ENCODE measurements at places on chromosomes 6 and 20. TPM values are rescaled to one million over a fixed set of nuclear protein-coding genes. Genes with fewer than 3 reads are reported as not detected.

LBP gene
- total RNA-seq: not detected

ZNF334 gene
- total RNA-seq: 3.7 TPM

DNA sequence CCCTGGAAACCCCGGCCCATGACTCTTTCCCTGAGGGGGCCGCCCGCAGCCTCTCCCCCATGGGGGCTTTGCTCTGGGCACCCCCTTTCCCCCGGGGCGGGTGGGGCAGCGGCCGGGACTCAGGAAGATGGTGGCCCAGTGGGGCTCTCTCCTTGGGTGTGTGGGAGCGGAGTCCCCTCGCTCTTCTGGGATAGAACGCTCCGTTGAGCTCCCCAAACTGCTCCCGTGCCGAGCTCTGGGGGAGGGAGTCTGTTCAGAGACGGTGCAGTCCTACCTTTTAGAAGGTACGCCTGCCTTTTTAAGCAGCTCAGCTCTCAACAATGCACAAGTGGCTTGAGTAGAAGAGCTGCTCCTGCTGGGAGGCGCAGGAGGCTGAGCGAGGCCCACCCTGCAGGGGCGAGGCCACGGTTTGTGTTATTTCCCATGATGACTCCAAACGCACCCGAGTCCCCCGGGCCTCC is 21.7 kb upstream of the BHLHE23 start:
- no peak for DNase-seq
- H3K27ac ChIP-seq: no peak overlapping the region
- H3K4me1 ChIP-seq: no peaks in the 10 kb centered on the region

DNA sequence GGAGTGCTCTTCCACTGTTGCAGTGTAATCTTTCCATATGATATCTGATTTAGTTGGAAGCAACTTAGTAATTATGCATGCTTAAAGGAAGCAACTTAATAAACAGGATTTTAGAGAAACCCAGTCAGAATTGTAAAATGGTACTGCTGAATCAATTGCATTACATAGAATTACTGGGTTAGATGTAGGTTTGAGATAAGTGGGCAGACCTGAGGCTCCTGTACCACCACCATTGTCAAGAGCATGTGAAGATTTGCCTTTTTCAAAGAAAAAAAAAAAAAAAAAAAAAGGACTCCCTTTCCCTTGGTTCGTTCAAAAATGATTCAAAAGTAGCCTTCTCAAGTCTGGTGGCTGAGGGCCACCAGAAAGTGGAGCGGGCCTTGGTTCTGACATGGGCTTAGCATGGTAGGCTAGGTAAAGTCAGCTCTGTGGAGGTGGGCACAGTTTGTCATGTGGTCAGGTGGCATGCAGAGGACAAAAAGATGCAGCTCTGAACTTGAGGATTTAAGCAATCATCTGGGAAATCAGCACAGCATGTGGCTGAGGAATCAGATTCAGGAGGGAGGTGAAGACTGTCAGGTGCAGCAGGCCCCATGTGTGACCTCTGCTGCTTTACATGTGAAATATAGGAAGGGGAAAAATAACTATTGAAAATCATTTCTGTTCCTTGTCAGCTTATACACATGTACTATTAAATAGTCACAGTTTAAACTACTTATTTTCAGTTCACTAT is 32.4 kb downstream of the ARID1B start:
- no peaks in the 10 kb centered on the region for H3K36me3 ChIP-seq
- no peaks in the 10 kb centered on the region for H3K27me3 ChIP-seq
- H3K27ac ChIP-seq: no peak overlapping the region
- no peak for DNase-seq

ZBTB2 gene
- 12.3 TPM for total RNA-seq

GRCh38 chr6:148342350-148343046 is at the start of gene SASH1:
Gene SASH1 (plus strand): TSS chr6:148342838. CDS start chr6:148343068, 230 bp downstream.
- peaks cover 45% of the 10 kb centered on the region for H3K4me1 ChIP-seq
- H3K36me3 ChIP-seq: peaks cover 2% of the 10 kb centered on the region
- peak; percentile 87 for DNase-seq
- peak within 1 kb of the TSS; percentile 95 for H3K4me3 ChIP-seq
- no peaks in the 10 kb centered on the region for H3K27me3 ChIP-seq

DNA sequence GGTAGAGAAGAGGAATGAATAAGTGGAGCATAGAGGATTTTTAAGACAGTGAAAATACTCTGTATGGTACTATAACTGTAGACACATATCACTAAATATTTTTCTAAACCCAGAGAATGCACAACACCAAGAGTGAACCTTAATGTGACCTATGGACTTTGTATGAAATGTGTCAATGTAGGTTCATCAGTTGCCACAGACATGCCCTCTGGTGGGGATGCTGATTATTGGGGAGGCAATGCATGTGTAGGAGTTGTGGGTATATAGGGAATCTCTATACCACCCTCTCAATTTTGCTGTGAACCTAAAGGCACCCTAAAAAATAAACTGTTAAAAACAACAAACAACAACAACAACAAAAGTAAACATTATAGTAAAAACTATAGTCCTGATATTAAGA is 293.7 kb downstream of the RNF144B start:
- no peaks in the 10 kb centered on the region for H3K4me1 ChIP-seq
- H3K36me3 ChIP-seq: no peaks in the 10 kb centered on the region
- DNase-seq: no peak
- H3K27me3 ChIP-seq: peaks cover 8% of the 10 kb centered on the region
- H3K27ac ChIP-seq: no peak overlapping the region

DNA sequence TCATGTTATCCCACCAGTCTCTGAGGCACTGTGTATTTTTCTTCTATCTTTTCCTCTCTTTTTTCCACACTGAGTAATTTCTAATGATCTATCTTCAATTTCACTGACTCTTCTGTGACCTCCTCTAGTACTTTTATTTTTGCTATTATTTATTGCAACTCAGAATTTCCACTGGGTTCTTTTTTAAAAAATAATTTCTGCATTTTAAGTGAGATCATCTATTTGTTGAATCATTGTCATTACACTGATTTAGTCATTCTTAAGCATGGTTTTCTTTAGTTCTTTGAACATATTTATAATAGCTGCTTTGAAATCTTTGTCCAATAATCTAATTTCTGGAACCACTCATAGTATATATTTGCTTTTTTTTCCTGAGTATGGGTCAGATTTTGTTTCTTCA is 96.7 kb upstream of the SLC22A16 start:
- no peaks in the 10 kb centered on the region for H3K27me3 ChIP-seq
- no peak for DNase-seq
- H3K4me3 ChIP-seq: no peak overlapping the region
- no peaks in the 10 kb centered on the region for H3K36me3 ChIP-seq
- no peak overlapping the region for H3K27ac ChIP-seq
- peaks cover 19% of the 10 kb centered on the region for H3K4me1 ChIP-seq

DNA sequence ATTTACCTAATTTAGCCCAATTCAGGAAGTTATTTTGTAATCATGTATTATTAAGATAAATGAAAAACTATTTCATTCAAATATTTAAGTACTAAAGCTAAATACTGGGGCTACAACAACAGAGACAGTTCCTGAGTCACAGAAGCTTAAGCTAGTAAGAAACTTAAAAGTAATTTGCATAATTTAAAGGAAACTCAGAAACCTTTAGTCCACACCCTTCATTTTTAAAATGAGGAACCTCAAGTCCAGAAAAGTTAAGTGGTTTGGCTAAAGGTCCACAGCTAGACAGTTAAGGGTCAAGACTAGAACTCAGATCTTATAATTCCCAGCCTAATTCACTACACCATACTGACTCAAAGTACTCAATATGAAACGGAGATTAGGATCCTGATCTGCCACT is 7.2 kb downstream of the LMBRD1 start:
- H3K36me3 ChIP-seq: peaks cover 16% of the 10 kb centered on the region
- H3K4me3 ChIP-seq: no peak overlapping the region

DNA sequence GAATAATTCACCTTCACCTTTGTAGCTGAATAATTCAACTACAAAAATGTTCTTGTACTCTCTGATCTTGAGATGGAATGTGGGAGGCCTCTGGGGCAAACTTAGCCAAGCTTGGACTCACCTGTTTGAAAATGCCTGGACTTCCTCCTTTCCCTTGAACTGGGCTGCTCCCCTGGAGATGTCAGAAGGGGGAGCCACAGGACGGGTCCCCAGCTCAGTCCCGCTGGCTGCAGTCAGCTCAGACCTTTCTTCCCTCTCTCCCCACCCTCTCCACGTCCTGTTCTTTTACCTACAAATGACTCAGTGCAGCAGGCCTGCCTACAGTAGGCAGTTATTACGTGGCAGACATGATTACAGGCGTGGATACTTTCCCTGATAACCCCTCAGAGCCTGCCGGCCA is 131.5 kb upstream of the RALGAPA2 start:
- no peak overlapping the region for H3K27ac ChIP-seq
- peaks cover 8% of the 10 kb centered on the region for H3K27me3 ChIP-seq
- DNase-seq: no peak
- H3K4me3 ChIP-seq: no peak overlapping the region
